ENCODE measurements at places on chromosomes 12 and 14. TPM values are rescaled to one million over a fixed set of nuclear protein-coding genes. Genes with fewer than 3 reads are reported as not detected.

- H3K4me1 ChIP-seq = no peaks in the 10 kb centered on the region
- no peaks in the 10 kb centered on the region for H3K36me3 ChIP-seq
- DNase-seq = no peak
- H3K27ac ChIP-seq = no peak overlapping the region
Measured at GRCh38 chr14:50373959-50374358, 22.7 kb downstream of the CDKL1 start.

GRCh38 chr12:40820794-40821484 lies 128.7 kb downstream of the CNTN1 start:
- H3K4me1 ChIP-seq = no peaks in the 10 kb centered on the region
- H3K27ac ChIP-seq = no peak overlapping the region
- no peaks in the 10 kb centered on the region for H3K36me3 ChIP-seq

DNA sequence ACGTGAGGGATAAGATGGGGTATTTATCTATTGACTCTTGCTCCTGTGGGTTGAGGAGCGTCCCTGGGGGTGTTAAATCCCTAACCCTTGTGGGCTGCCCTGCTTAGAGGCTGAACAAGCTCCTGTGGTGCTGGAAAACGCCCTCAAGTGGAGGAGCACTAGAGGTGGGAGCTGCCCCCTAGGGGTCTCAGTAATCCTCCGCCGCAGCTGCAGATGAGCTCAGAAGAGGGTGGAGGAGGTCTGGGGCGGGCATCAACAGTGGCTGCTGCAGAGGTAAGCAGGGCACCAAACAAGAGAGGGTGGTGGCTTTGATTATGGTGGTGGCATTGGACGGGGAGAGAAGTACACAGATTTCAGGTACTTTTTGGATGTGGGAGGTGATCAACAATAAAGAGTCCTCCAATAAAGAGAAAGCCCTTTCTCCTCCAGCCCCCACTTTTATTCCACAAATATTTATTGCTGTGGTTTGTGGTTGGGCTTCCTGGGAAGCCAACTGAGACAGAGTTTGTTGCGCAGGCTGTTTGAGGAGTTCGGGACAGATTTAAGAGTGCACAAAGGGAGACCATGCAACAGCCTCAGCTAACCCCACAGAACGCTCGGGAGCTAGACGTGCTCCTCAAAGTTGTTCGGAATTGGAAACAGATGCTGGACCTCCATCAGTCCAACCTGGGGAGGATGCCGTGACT lies 179.9 kb downstream of the ADCK1 start:
- no peak overlapping the region for H3K4me3 ChIP-seq
- H3K4me1 ChIP-seq = no peaks in the 10 kb centered on the region
- DNase-seq = no peak
- H3K27ac ChIP-seq = no peak overlapping the region
- no peaks in the 10 kb centered on the region for H3K36me3 ChIP-seq
- no peaks in the 10 kb centered on the region for H3K27me3 ChIP-seq

- no peak overlapping the region for H3K27ac ChIP-seq
- H3K4me3 ChIP-seq = no peak overlapping the region
- no peaks in the 10 kb centered on the region for H3K27me3 ChIP-seq
- no peaks in the 10 kb centered on the region for H3K4me1 ChIP-seq
- no peak for DNase-seq
Measured at GRCh38 chr14:72478471-72478893, 415.4 kb downstream of the DPF3 start.

GPR137C gene
- 0.13 TPM for total RNA-seq

DNA sequence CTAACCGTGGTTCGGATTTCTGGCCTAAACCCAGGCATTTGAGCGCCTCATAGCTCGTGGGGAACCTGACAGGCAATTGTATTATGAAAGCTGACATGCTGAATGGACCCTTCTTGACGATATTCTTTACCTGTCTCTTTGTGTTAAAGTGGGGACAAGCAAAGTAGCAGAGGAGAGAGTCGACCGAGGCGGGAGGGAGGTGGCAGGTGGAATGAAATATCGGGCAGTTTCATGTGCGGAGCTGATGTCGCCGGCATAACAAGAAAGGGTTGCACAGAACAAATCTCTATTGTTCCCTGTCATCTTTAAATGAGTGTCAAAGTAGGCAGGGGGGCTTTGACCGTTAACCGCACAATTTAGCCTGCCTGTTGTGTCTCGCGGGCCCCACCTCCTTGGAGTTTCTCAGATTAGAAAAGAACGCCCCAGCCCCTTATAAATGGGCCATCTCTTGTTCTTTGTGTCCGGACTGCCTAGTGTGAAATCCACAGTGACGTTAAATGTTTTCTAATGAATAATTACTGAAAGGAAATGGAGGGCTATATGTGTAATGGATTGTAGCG lies 11.5 kb downstream of the MYO1H start:
- no peaks in the 10 kb centered on the region for H3K4me1 ChIP-seq
- no peaks in the 10 kb centered on the region for H3K27me3 ChIP-seq
- H3K4me3 ChIP-seq = no peak overlapping the region
- no peak for DNase-seq

KLRC3 gene
- total RNA-seq = not detected

DNA sequence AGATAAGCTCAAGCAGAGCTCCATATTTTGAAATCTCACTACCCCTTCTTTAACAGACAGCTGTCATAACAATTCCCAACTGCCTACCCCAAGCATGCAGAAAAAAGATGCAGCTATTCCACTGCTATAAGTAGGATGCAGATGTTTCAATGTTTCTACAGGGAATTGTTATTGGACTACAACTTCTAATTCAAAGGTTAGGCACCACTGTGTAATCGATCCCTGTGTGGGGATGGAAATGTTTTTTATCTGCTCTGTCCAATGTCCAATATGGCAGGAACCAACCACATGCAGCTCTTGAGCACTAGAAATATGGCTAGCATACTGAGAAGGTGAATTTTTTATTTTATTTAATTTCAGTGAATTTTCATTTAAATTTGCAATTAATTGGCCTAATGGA lies 208.6 kb downstream of the SLC2A13 start:
- no peak overlapping the region for H3K27ac ChIP-seq
- no peaks in the 10 kb centered on the region for H3K4me1 ChIP-seq
- H3K36me3 ChIP-seq = no peaks in the 10 kb centered on the region
- no peak overlapping the region for H3K4me3 ChIP-seq

DNA sequence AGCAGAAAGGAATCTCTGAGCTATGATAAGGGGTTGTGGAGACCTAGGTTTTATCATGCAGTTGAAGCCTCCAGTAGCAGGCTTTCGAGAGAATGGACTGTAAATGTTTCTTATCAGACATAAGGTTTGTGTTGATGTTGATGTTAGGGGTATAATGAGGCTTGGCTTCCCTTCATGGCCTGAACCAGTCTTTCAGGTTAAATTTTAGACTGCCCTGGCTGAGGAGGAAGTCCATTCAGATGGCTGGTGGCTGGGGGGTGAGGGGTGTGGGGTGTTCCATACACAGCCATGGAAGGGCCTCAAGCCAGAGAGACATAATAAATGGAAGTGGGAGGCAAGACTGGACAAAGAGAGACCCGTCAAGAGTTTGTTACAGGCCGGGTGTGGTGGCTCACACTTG lies 65.1 kb downstream of the IRF2BPL start:
- no peaks in the 10 kb centered on the region for H3K36me3 ChIP-seq
- no peak for DNase-seq
- no peak overlapping the region for H3K27ac ChIP-seq
- H3K4me3 ChIP-seq = no peak overlapping the region
- peaks cover 14% of the 10 kb centered on the region for H3K4me1 ChIP-seq

FITM1 gene
- total RNA-seq = 12.0 TPM

FBLN5 gene
- total RNA-seq = 17.2 TPM

TMCC3 gene
- 1.2 TPM for total RNA-seq

GRCh38 chr12:54300732-54301427 lies at the start of gene NFE2:
NFE2 (minus strand) TSS chr12:54301015; CDS start chr12:54295248, 5,767 bp downstream.
- no peaks in the 10 kb centered on the region for H3K27me3 ChIP-seq
- no peaks in the 10 kb centered on the region for H3K36me3 ChIP-seq
- no peak within 1 kb of the TSS for H3K27ac ChIP-seq
- peak within 1 kb of the TSS; percentile 17 for H3K4me3 ChIP-seq
- no peaks in the 10 kb centered on the region for H3K4me1 ChIP-seq
- peak; percentile 82 for DNase-seq

GPD1 gene
- total RNA-seq = 0.82 TPM

DNA sequence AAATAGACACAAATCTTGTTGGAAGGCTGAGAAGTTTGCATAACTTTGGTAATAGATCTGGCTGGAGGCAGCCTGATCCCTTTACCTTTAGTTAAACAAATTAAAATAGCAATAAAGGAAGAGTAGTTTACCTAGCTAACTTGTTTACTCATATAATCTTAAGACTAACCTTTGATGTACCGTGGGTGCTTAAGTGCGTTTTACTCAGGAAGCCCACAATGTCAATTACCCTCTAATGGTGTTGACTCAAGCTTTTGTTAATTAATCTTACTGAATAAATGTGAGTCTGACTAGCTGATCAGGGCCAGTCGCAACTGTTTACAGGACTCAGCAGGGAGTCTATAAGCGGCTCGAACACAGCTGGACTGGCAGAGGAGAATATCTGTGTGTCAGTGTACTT lies 51.5 kb downstream of the FAR2 start:
- no peak for DNase-seq
- no peaks in the 10 kb centered on the region for H3K36me3 ChIP-seq
- H3K4me3 ChIP-seq = no peak overlapping the region
- no peaks in the 10 kb centered on the region for H3K4me1 ChIP-seq

GPRC5D gene
- 0.24 TPM for total RNA-seq

TEX22 gene
- total RNA-seq = 1.3 TPM

DNA sequence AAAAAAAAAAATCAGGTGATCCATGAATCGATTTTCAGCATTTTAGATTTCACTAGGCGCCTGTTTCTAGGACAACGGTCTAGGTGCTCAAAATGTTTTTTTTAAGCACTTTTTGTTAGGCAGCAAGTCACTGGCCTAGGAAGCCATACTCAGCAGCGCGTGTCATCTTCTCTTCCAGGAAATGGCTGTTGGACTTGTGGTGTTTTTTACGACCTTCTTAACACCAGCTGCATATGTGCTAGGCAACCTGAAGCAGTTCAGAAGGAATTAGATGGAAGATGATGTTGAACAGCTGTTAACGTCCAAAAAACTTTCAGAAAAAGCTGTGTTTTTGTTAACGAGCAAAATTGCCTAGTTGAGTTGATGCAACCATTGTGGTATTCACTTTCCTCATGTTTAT lies 868 bp downstream of the COX8C start:
- DNase-seq = no peak
- no peak overlapping the region for H3K4me3 ChIP-seq
- H3K36me3 ChIP-seq = no peaks in the 10 kb centered on the region
- H3K4me1 ChIP-seq = no peaks in the 10 kb centered on the region
- no peaks in the 10 kb centered on the region for H3K27me3 ChIP-seq
- no peak overlapping the region for H3K27ac ChIP-seq

GRCh38 chr14:31479027-31479426 lies 8.8 kb downstream of the GPR33 start:
- H3K36me3 ChIP-seq = no peaks in the 10 kb centered on the region
- no peak overlapping the region for H3K4me3 ChIP-seq
- no peaks in the 10 kb centered on the region for H3K4me1 ChIP-seq
- no peak for DNase-seq

DNA sequence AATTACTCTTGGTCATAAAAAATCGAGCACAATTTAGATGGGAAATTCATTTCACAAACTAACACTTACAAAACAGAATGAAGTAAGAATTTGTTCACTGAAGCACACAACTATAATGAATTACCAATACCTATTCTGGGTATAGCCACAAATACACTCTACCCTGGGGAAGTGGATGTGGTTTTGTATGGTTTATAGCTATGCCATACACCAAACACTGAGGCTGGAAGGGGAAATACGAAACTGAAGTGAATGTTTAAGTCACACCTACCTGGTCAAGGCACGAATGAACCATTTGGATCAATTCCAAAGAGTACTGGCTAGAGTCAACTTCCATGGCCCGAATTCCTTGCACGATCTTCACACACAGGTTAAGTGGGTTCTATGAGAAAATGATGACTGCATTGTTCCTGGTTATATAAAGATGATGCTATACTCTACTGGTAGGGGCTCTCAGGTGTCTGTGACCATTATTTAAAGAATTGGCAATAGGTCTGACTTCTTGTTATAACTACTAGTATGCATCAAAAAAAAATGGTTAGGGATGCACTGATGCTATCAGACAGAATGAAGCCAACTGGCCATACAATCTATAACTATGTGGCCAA lies 12.8 kb downstream of the NEK9 start:
- no peak for DNase-seq
- peaks cover 78% of the 10 kb centered on the region for H3K36me3 ChIP-seq
- no peaks in the 10 kb centered on the region for H3K4me1 ChIP-seq
- no peaks in the 10 kb centered on the region for H3K27me3 ChIP-seq
- H3K4me3 ChIP-seq = no peak overlapping the region

Measured in pancreas (tissue), 10 donors.